ENCODE measurements at places on chromosomes 6 and 20.

GRCh38 chr6:155252581-155252980 lies 11.2 kb upstream of the CLDN20 start:
- DNase-seq: no peak

GRCh38 chr6:7809346-7809745 lies 83.4 kb downstream of the BMP6 start:
- no peak for DNase-seq

- no peak for DNase-seq
Observed at GRCh38 chr20:38286586-38287531, 17.1 kb upstream of the BPI start.

DNA sequence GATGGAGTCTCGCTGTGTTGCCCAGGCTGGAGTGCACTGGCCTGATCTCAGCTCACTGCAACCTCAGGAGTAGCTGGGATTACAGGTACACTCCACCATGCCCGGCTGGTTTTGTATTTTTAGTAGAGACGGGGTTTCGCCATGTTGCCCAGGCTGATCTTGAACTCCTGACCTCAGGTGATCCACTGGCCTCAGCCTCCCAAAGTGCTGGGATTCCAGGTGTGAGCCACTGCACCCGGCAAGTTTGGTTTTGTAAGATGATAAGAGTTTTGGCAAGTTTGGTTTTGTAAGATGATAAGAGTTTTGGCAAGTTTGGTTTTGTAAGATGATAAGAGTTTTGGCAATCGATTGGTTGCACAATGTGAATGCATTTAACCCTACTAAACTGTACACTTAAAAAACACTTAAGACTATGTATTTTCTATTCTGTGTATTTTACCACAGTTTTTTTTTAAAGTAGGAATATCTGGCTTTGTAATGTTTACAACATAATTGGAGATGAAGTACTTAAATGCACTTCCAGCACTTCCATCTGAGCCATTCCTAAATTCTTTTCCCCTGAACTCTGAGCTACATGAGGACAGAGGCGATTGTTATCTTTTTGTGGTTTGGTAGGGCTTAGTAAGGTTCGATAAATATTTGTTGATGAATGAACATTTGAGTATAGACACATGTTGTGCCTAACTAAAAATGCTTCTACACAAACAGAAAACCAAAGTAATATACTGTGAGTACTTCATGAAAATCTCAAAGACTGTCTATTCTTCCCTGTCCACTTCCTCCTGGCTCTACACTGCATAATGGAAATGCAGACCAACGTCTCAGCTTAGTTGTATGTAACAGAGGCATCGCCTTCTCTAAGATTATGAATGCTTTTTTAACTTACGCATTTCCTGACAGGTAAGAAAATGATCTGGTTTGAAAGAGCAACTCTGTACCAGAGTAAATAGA lies 18.8 kb downstream of the SAMHD1 start:
- DNase-seq: no peak

GRCh38 chr20:55760586-55760985 lies 244.7 kb downstream of the CBLN4 start:
- no peak for DNase-seq
